Stimulated activated CD4-positive, alpha-beta T cell treated with anti-CD3 and anti-CD28 coated beads, TNF-alpha, amount 100 ng/mL, for 24 hours (primary cell): ENCODE measurements at places on chromosomes 7 and 10.

DNA sequence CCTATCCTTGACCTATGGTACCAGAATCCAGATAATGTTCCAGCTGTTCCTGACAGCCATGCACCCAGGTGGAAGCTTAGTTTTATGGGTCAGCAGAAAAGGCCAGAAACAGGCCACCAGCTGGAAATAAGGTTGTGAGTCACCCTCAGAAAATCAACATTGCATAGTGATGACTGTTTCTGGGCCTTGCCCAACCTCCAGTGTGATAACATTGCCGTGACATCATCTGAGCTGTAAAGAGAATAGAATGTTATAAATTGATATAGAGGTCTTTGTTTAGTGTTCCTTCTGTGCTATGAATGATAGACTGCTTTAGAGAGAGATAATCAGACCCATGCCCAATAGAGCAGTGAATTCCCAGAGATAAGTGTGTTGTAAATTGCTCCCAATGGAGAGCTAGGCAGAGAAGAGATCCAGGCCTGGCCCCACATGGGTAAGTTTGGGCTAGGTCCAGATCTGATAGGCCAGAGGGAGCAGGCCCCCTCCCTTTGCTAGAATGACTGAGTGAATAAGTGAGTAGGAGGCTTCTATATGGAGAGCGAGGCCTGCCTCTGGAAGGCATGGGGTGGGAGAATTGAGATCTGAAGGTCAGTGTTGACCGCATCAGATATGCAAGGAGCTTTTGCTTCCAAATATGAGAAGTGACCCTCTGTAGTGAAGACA is 14.2 kb upstream of the HPS1 start:
- no peak for DNase-seq

- no peak for DNase-seq
Measured at GRCh38 chr10:2592360-2593160, 474.8 kb upstream of the PFKP start.

DNA sequence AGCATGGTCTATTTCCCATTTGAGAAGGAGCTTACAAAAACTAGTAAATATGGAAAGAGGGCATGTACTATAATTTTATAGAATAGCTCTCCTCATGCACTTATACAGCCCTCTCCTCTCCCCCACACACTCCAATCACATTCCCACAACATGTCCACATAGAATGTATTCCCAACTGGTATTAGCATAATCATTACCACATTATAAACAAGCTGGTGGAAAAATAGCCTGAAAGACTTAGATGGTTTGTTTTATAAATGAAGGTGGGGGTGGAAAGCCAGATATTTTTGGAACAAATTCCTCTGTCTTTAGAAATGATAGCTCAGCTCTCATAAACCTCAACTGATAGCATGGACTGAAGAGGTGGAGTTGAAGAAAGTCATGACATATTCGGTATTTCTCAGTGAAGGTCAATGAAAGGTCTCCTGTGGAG is 410.1 kb downstream of the SUGCT start:
- no peak for DNase-seq

DNA sequence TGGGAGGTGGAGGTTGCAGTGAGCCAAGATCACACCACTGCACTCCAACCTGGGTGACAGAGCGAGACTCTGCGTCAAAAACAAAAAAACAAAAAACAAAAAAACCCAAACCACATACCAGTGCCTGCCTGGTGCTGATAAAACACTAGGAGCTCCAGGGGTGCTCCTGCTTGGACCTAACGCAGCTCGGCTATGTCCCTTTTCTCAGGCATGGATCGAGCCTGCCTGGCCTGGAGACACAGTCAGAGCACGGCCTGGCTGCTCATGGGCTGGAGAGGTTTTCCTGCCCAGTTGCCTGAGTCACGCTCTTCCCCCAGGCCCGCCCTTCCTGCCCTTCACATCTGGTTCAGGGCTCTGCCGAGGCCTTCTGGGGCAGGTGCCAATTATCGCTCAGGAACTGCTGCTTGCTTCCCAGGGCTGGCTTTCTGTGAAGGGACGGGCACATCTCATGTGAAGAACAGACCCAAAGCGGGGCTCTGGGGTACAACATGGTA is 12.6 kb upstream of the NPFFR1 start:
- no peak for DNase-seq
